Fibroblast of mammary gland (primary cell): ENCODE measurements at places on chromosomes 2 and 18.

DNA sequence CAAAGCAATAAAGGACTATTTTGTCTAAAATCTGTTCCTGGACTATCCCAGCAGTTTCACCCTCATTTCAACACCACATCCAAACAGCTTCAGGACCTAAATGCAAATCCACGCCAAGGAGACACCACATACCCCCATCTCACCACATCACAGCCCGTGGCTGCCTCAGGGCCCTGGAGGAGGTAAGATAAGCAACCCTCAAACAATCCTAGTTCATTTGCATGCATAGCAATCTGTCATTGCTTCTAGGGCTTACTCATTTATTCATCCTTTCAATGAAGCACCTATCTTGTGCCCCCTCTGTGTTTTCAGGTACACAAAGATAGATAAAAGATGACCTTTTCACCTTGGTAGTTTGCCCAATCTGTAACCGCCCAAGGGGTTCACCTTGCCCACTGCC, 86.5 kb downstream of the VSNL1 start:
- no peak for DNase-seq

- DNase-seq: no peak
These were observed 362.6 kb upstream of the SMIM21 start for GRCh38 chr18:75790111-75790510.

GRCh38 chr18:80112624-80113248, 3.7 kb downstream of the ADNP2 start:
- no peak for DNase-seq

DNA sequence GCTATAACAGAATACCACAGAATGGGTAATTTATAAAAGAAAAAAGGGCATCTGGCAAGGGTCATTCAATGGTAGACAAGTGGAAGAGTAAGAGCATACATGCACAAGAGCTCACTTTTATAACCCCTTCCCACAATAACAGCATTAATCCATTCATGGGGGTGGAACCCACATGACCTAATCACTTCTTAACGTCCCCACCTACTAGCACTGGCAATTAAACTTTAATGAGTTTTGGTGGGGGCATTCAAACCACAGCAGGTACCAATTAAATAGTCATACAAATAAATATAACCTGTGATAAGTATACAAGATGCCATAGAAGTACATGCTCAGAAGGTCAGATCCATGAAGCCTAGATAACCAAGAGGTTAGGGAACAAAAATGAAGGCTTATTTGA, 48.6 kb downstream of the ROCK1 start:
- DNase-seq: no peak

- no peak for DNase-seq
These were observed 37.3 kb downstream of the USP34 start for GRCh38 chr2:61433606-61434005.

DNA sequence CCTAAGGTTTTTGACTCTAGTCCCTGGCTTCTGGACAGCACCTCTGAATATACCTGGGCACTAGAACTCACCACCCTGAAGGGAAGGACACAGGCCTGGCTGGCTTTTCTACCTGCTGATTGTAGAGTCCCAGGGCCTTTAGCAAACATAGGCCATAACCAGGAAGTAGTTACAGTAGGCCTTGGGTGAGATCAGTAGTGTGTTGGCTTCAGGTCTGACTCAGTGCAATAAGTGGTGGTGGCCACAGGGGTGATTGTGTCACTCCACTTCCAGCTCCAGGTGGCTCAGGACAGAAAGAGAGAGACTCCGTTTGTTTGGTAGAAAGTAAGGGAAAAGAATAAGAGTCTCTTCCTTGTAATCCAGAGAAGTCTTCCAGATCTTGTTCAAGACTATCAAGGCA, 101.7 kb upstream of the LGALSL start:
- no peak for DNase-seq

- DNase-seq: no peak
These were observed 448 bp downstream of the YPEL5 start for GRCh38 chr2:30147196-30147714.

- DNase-seq: no peak
These were observed 3.4 kb downstream of the FKBP1B start for GRCh38 chr2:24052951-24053350.

DNA sequence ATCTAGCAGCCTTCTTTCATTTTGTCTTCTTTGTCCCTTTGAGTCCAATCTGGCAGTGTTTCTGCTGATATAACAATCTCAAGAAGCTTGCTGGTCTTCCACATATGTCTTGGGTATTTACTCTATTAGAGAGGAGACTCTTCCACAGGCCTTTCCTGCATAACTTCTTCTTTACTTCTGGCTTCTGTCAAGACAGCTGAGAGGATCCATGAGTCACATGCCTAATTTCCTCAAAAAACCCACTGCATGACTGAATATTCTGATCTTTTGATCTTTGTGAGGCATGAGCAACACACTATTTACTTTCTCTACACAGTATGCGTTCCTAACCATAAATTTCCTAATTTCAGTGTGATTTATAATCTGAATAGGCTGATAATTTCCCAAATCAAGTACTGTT, 5.1 kb upstream of the DCC start:
- peak; percentile 81 for DNase-seq

GRCh38 chr2:218799990-218800389, 18.0 kb downstream of the CYP27A1 start:
- DNase-seq: no peak

DNA sequence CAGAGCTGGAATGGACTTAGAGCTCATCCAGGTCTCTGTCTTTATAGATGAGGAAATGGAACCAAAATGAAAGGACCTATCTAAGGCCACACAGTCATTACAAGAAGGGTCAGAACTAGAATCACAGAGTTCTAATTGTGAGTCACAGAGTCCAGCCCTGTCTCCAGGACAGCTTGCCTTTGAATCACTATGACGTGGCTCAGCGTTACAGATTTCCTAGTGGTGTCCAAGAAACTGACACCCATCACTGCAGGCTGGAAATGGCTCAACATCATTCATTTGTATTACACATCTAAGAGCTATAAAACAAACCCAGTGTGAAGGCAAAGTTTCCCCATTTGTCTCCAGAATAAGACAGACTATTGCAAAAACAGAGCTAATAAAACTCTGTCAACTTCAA, 164.3 kb upstream of the SIX2 start:
- peak; percentile 100 for DNase-seq

DNA sequence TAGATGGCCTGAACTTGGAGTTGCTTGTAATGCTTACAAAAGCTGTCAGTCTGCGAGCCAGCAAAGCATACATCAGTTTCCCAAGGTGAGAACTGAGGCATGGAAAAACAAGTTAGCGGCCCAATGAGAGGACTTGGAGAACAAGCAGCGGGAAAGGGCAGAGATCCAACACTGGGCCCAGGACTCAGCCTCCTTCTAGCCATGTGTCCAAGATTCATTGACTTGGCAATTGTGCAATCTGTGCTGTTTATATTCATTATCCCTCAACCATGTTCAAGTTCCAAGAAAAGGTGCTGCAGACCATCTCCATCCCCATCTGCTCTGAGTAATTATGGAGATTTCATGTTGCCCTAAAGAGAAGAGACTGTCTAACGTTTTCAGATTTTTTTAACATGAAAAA, 187.4 kb downstream of the ALK start:
- no peak for DNase-seq

- DNase-seq: no peak
These were observed 226.0 kb upstream of the TANK start for GRCh38 chr2:160934263-160934662.

DNA sequence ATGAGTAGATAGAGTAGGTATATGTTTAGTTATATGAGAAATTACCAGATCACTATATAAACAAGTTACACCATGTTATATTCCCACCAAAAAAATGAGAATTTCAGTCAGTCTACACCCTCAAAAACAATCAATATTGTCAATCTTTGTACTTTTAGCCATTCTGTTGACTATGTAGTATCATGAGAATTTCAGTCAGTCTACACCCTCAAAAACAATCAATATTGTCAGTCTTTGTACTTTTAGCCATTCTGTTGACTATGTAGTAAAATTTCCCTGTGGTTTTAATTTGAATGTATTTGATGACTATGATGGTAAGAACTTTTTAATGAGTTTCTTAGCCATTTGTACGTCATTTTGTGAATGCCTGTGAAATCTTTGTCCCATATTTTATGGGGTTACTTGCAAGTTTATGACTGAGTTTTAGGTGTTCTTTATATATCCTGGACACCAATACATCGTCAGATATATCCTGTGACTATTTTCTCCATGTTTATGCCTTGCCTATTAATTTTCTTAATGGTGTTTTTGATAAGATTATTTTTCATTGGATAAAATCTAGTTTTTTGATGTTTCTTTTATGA, 528.4 kb upstream of the SPHKAP start:
- DNase-seq: no peak

GRCh38 chr2:102063487-102063911, 71.7 kb downstream of the IL1R2 start:
- DNase-seq: peak; percentile 83
